Stimulated activated CD4-positive, alpha-beta T cell treated with anti-CD3 and anti-CD28 coated beads, TNF-alpha, amount 100 ng/mL, for 48 hours (primary cell): ENCODE measurements at places on chromosomes 16 and 17.

- no peak for DNase-seq
Observed at GRCh38 chr17:77601054-77601979, 357.2 kb upstream of the TNRC6C start.

DNA sequence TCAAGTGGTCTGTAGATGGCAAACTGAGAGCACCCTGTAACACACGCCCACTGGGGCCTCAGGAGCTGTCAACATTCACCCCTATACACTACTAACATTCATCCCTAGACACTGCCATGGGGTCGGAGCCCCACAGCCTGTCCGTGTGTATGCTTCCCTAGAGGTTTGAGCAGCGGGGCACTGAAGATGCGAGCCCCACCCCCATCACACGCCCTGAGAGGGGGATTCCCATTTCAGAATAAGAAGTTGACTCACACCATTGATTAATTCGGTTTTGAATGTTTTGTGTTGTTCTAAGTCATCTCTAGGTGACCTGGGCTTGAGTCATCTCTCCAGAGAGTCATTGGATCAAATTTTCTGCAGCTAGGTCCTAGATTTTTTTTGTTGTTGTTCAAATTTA lies 37.3 kb upstream of the MMD start:
- DNase-seq = peak; percentile 56

DNA sequence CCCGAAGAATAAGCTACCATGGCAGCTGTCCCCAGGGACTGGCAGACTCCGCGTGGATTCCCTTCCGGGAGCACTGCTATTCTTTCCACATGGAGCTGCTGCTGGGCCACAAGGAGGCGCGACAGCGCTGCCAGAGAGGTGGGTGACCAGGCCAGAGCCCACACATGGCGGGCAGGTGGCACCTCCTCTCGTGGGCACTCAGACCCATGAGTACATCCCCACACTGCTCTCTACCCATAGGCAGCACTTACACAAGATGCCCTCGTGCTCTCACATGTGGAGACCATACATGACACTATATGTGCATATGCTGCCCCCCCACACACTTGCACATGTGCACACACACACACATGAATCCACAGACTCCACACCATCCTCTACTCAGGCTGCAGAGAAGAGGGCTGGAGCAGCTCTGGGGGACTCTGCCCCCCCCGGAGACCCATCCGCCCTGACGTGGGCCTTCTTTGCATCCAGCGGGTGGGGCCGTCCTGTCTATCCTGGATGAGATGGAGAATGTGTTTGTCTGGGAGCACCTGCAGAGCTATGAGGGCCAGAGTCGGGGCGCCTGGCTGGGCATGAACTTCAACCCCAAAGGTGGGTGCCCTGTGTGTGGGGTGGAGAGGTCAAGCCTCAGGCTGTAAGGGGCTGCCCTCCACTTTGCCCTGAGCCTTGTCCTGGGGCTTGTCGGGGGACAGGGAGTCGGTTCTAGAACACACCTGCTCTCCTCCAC lies 62.9 kb downstream of the MRC2 start:
- no peak for DNase-seq

- no peak for DNase-seq
Observed at GRCh38 chr17:15303851-15304250, 37.5 kb downstream of the TEKT3 start.

- no peak for DNase-seq
Observed at GRCh38 chr16:75746359-75746758, 20.1 kb upstream of the CPHXL start.

- DNase-seq = no peak
Observed at GRCh38 chr16:1538804-1539520, 5.5 kb downstream of the TMEM204 start.

GRCh38 chr17:71503710-71504465 lies 616.9 kb upstream of the SOX9 start:
- no peak for DNase-seq

DNA sequence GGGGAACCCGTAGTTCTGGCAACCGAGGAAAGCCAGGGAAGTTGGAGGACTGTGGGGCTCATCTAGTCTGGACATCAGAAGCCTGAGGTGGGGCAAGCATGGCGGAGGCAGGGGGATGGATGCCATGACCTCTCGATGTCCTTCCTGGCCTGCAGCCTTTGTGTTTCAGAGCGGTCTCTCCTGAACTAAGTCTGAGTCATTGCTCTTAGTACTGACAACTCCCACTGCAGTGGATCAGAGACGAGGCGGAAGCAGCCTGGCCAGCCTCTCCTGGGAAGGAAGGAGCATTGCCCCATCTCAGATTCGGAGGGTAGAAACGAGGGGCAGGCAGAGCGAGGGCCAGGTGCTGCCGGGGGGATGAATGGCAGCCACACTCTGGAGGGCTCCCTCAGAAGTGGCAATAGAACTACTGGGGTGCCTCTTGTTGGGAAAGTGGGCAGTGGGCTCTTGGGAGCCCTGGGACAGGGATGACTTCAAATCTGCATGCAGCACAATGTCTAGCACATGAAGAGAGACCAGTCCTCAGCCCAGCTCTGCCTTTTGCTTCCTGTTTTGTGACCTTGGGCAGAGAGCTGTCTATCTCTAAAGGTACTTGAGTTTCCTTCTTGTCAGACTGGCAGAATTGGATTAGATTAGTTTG lies 3.6 kb upstream of the STAC2 start:
- DNase-seq = no peak

GRCh38 chr16:79599256-79599836 lies 1.2 kb downstream of the MAF start:
- DNase-seq = no peak

- DNase-seq = no peak
Observed at GRCh38 chr17:55932973-55933372, 182.1 kb downstream of the PCTP start.

DNA sequence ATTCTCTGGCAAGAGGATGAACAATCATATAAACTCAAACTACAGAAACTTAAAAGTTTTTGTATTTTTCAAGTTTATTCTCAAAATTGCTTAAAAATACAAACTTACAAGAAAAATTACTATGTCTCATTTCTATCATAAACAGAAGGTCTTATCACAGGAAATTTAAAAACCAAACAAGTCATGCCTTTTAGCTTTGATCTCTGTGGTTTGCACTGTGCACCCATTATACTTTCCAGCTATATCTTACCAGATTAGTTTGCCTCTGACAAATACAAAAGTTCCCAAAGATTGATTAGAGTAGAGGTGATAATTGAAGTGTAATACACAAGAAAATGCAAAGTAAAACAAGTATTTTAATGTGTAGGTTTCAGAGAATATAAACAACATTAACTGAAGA lies 117.4 kb downstream of the MYO1D start:
- no peak for DNase-seq

DNA sequence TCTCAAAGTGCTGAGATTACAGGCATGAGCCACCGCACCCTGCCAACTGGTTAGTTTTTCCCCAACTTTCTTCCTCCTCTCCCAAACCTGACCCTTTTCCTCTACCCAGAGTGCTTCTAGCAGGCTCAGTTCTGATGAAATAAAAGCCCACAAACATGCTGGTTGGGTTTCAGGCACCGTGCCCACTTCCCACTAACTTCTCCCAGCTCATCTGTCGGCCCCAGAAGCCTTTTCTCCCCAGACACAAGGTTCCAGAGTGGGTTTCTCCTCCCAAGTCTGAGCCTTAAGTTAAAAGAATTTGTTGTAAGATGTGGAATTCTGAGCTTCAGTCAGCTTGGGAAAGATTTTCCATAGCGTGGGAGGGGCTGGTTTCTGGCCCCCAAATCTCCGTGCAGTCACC lies 11.5 kb upstream of the SCN4A start:
- no peak for DNase-seq

DNA sequence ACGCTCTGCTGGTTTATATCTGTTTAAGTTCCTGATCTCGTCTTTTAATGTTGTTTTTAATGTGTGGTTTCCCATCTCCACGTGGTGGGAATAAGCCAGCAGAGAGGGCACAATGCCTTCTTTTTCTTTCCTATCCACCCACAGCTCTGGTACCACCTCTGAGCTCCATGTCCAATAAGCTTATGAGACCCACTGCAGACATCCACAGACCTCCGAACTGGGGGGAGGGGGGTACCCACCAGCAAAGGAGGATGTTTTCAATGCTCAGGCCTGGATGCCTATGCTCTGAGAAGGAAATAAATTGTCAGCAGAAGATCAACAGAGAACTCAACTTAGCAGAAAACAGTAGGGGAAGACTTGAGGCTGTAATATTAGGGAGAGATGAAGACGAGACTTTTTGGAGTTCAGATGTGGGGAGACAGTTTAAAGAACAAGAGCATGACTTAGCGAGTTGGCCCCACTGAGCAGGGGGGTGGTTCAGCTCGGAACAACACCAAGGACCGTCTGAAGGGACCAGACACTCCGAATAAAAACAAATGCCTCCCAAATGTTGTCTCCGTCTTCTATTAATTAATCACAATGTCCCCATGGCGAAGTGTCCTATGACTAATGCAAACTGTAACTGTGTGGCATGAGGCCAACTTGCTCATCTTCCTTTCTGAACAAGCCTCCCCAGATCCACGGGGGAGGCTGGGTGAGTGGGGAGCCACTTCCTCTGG lies 62.7 kb downstream of the GAS7 start:
- no peak for DNase-seq

GRCh38 chr17:76556765-76557367 lies 17.0 kb downstream of the PRCD start:
- DNase-seq = no peak

DNA sequence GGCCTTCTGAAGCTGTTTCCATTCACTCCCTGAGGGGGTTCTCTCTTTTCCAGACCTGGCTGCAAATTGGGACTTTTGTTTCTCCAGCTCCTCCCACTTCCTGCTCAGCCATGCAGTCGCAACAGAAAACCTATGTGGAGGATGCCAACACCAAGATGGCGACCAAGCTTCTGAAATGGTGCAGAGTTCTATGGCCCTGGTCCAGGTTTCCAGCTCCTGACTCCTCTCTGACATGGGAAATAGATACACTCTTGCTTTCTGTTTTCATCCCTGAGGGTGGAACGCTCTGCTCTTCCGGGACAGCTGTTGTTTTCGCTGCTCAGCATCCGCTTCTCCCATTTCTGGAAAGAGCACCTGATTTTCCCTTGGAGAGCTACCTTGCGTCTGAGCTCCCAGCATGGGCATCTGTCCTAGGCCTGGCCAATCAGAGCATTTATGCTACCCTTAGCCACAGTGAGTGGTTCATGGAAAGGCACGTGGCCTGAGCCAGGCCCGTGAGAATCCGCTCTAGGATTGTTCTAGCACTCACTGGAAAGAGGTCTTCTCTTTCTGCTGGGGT lies 8.1 kb downstream of the GPRC5B start:
- DNase-seq = no peak

DNA sequence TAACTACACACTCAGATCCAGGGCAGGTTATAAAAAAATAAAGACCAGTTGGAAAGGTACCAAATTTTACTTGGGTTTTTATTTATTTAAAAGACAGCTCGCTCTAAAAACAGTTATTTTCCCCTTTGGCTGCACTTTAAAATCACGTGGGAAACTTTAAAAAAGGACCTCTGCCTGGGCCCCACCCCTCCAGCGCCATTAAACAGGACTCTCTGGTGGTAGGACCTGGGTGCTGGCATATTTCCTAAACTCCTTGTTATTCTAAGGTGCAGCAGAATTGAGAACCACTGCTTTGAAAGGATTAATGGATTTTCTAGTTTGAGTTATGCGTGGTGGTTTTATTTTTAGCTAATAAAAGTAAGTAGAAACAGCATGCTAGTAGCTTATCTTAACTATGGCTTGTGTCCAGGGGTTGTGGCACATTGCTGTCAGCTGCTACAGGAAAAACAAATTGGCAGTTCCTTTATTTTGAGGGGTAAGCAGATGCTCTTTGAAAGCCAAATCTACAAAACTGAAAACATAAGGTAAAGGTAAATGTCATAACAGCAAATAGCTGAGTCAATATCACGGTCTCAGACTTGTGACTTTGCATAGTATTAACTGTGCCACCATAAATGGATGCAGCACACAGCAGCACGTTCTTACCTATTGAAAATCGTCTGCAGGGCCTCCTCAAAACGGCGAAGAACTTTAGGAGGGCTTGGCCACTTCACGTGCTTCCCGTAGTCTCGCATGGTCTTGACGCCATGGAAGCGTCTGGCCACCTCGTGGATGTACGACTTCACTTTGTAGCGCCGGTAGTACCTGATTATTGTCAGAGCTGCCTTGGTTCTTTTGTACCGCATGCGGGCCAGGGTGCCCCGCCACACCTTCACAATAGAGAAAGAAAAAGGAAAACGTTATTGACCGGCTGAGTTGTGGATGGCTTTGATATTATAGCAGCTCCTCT lies 172.0 kb downstream of the CDK5R1 start:
- no peak for DNase-seq

DNA sequence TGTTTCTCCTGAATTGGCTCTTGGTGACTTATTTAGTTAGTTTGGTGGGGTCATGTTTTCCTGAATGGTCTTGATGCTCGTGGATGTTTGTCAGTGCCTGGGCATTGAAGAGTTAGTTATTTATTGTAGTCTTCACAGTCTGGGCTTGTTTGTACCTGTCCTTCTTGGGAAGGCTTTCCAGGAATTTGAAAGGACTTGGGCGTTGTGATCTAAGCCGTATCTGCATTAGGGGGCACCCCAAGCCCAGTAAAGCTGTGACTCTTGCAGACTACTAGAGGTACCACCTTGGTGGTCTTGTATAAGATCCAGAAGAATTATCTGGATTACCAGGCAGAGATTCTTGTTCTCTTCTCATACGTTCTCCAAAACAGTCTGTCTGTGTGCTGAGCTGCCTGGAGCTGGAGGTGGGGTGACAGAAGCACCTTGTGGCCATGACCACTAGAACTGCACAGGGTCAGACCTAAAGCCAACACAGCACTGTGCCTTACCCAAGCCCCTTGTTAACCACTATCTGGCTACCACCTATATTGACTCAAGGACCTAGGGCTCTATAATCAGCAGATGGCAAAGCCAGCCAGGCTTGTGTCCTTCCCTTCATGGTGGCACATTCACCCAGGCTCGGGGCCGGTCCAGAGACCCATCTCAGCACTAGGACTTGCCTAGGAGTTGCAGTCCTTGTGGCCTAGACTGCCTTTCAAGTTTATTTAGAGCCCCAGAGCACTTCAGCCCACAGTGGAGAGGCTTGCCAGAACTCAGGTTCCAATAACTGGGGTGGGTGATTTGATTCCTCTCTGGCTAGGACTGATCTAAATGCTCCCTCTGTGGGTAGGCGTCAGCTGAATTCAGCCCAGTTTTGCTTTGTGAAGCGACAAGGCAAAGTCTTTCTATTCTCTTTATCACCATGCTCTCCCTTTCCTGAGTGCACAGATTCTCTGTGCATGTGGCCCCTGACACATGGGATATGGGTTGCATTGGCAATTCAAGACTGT lies 11.0 kb downstream of the RNF135 start:
- DNase-seq = no peak

- DNase-seq = no peak
Observed at GRCh38 chr16:89067677-89068443, 25.8 kb upstream of the ACSF3 start.

GRCh38 chr16:85761861-85762260 lies 11.0 kb upstream of the C16orf74 start:
- no peak for DNase-seq

- no peak for DNase-seq
Observed at GRCh38 chr17:12977008-12977751, 40.6 kb downstream of the ELAC2 start.

GRCh38 chr17:66399441-66399840 lies 97.0 kb downstream of the PRKCA start:
- DNase-seq = no peak
